ENCODE measurements at places on chromosomes 7 and 10. TPM values are rescaled to one million over a fixed set of nuclear protein-coding genes. Genes with fewer than 3 reads are reported as not detected.

The HYCC1 gene
- 23.5 TPM for total RNA-seq

The RAPGEF5 gene
- total RNA-seq = 15.6 TPM

The MMRN2 gene
- total RNA-seq = 8.3 TPM

The ZFYVE27 gene
- total RNA-seq = 28.4 TPM

The PTF1A gene
- total RNA-seq = not detected

The FOXP2 gene
- total RNA-seq = 2.5 TPM

The MSRB2 gene
- total RNA-seq = 13.6 TPM

All from HCT116 (cell line).